AG09309 (cell line): ENCODE measurements at places on chromosomes 3 and 15.

GRCh38 chr3:59234884-59235633, 185.2 kb upstream of the CFAP20DC start:
- no peak for DNase-seq

- no peak for DNase-seq
Observed at GRCh38 chr3:30140356-30141075, 465.9 kb upstream of the TGFBR2 start.

GRCh38 chr15:99474909-99475753, 90.7 kb upstream of the MEF2A start:
- no peak for DNase-seq

DNA sequence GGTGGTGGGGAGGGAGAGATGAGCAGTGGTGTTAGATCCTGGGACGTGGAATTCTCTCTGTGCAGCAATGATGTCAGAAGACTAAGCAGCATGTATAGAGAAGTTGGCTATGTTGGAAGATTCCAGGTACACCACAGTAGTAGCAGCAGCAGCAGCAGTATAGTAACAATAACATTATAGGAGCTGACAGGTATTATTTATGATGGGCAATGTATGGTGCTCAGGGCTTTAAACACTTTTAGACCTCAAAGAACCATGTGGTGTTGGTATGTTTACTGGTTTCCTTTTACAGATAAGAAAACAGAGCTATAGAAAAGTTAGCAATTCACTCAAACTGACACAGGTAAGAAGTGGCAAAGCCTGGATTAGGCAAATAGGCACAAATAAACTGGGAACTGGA, 103.9 kb downstream of the CCNL1 start:
- DNase-seq, result no peak

GRCh38 chr3:172259111-172259541, 189.1 kb downstream of the GHSR start:
- no peak for DNase-seq

DNA sequence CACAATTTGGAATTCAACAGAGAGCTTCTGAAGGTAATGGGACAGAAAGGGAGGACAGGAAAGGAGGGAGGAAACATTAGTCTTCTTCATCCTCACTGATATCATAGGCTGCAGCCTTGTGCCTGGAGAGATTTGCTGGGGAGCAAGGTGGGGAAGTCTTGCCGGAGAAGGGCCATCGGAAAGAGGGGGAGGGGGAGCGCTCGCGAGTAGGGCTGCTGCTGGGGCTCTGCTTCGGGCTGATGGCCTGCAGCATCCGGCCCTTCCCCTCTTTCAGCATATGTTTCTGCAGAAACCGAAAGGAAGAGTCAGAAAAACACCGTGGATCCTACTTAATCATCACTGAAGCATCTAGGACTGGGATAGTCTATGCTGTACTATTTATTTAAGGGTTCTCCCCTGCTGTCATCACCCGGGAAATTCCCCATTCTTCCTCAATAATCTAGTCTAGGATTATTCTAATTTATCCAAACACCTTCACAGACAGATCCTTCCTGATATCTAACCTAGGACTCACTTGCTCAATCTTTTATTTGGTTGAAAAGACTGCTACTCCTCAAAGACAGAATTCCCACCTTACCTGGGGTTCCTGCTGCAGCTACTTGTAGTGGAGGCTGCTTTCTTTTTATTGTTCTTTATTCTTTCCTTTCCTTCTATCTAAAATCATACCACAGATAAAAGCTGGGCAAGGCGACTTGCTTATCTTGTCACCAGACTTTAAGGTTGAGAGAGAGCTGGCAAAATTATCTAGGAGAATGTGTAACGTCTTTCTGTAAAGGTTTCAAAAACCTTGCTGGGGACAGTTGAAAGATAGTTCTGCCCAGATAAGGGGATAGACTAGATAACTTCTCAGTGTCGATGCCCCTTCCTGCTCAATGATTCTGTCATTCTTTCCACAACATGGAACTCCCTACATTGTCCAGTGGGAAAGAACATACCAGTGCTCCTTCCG, 22.6 kb downstream of the SLC51A start:
- no peak for DNase-seq

DNA sequence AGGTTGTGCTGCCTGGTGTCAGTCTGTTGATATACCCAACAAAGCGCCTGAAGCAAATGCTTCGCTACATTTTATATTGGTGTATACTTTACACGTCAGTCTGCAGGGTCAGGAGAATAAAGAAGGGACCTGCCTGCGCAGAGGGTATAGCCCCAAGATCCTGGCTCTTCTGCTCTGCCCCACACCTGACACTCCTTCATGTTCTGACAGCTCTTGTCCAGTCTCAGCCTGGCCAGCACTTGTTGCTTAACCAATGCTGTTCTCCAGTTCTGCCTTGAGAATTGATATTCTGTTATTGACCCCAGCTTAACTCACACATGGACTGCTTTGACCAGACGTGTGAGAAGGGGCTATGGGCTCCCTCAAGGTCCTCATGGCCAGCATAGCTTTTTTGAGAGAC, 35.8 kb upstream of the BSN start:
- DNase-seq, result no peak

DNA sequence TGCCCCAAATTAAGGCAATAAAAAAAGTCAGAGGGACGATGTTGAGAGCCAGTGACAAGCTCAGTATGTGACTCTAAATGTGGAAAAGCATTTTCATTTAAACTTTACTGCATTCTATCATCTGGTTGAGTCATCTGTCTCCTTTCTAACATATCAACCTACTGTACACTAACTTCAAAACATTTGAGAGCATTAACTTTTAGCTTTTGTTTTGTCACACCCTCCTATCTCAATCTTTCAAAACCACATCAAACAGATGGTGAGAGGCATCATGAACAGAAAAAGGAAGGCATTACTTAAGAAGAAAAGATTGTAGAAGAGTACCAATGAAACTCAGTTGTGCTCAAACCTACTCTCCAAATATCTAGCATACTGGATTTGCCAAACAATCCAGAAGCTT, 4.8 kb downstream of the LRRC58 start:
- DNase-seq, result no peak

GRCh38 chr15:56194035-56194434, 49.6 kb downstream of the RFX7 start:
- DNase-seq, result no peak

DNA sequence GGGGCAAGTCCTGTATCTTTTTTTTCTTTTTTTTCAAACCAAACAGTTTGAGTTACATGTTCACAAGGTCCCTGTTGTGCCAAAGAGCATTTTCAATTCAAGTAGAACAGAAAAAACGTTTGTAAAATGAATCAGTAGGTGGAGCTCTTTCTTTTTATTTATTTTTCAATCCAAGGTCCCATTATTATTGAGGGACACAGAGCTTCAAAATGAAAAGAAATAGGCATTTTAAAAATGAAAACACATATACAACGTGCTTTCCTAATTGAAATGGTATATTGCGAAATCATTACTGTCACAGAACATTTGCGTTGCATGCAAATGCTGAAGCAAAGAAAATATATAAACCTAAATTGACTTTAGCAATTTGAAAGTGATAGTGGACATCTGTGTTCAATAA, 711.0 kb downstream of the MECOM start:
- DNase-seq, result no peak

DNA sequence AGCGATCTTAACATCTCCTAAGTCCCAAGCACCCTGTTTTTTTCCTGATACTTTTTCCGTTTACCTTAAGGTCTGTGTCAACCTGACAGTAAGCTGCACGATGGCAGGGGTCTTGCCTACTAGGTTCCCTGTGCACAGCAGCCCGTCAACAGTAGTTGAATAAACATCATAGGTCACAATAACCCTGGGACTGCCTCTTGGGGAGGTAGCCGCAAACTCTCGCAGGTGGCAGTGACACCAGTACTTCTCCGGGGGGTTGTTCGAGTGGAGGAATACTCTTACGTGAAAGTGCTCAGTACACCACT, 365 bp upstream of the PDCD6IP start:
- DNase-seq, result no peak

DNA sequence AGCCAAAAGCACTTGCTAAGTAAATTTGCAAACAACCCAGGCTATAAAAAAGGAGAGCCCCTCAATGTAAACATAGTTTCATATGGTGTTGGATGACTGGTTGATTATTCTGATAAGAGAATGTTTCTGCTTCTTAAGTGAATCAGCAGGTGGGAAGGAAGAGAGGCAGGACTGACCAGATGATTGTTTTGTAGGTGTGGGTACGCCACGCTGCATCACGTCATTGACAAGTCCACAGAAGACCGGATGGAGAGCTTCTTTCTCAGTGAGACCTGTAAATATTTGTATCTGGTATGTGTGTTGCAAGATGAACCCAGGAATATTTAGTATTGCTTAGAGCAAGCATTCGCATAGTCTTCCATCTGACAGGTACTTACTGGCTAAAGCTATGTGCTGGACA, 23.4 kb downstream of the EDEM1 start:
- DNase-seq, result no peak

GRCh38 chr15:101625184-101625583, 27.0 kb downstream of the TM2D3 start:
- no peak for DNase-seq

- no peak for DNase-seq
Observed at GRCh38 chr3:11498646-11499045, 145.1 kb downstream of the VGLL4 start.

DNA sequence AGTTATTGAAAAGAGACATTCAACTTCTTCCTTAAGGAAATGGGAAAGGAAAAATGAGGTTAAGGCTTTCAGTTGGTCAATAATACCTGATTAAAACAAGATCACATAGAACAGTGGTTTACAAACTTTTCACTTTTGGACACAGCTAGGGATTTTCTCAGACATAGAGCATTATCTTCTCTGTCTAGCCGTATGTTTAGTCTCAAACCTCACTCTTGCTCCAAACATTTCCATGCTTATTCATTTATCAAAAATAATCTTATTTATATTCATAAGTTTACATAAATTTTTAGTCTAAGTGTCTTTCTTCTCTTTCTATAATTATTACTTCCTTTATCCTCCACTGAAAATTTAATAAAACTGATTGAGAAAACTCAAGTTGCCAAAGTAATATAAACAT, 114.2 kb upstream of the AZI2 start:
- no peak for DNase-seq

- DNase-seq, result no peak
Observed at GRCh38 chr3:124258057-124258500, 266.2 kb upstream of the ROPN1 start.

- no peak for DNase-seq
Observed at GRCh38 chr3:47872916-47873315, 70.0 kb downstream of the DHX30 start.

- DNase-seq, result no peak
Observed at GRCh38 chr15:67783303-67783702, 42.0 kb upstream of the SKOR1 start.

DNA sequence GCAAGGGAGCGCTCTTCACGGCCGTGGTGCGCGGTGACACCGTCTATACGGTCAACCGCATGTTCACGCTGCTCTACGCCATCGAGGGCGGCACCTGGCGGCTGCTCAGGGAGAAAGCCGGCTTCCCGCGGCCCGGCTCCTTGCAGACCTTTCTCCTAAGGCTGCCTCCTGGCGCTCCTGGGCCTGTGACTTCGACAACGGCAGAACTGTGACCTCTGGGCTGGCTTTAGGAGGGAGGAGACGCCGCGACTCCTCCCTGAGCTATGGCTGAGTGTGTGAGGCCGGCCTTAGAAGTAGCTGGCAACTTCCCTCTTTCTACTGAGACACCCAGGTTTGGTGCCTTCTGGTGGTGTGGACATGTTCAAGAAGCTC, 1.4 kb downstream of the KBTBD13 start:
- DNase-seq, result no peak

DNA sequence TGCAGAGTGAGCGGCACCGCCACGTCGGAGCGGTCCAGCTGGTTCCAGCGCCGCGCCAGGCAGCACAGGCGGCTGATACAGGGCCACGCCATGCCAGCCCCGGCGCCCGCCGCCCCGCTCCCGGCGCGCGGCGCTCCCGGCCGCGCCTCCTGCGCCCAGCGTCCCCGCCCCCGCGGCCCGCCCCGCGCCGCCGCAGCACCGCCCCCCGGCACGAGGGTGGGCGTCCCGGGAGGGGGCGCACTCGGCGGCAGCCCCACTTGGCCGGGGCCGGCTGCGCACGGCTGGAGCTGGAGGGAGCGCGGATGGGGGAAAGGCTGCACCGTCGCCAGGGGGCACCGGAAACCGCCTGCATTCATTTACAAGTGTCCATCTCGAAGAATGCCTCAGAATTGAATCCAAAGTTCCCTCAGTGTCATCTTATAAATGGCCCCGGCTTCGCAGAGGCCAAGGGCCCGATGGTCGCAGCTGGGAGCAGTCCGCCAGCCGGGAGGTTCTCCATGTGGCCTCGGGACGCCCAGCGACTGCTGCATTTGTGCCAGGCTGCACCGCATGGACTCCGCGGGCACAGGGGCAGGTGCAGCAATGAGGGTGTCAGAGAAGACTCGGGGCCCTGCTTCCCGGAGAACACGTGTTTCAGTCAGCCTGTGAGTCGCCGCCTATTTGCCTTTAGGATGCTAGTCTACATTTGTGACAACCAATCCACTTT, at the start of gene MAP6D1:
TSS of gene MAP6D1 (minus strand) at position 122 of the 706 bp plus-strand sequence. CDS start at position 92, 30 bp downstream.
- no peak for DNase-seq

DNA sequence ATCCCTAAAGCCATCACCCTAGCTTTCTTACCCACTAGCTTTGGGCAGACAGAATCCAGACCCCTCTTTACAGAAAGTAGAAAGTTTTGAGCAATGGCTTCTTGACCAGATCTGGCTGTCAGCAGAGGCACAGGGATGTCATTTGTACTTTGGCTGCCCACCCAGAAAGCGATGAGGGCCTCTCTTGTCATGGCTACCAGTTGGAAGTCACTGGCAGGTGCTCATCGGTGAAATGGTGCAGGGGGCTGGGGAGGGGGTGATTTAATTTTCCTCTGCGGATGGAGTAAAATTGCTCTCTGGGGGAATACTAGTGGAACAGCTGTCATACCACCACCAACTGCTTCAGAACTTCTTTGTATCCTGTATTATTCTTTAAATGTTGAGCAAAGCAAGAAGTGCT, 393.7 kb downstream of the LSAMP start:
- no peak for DNase-seq

- no peak for DNase-seq
Observed at GRCh38 chr15:35622641-35623340, 76.8 kb upstream of the DPH6 start.

DNA sequence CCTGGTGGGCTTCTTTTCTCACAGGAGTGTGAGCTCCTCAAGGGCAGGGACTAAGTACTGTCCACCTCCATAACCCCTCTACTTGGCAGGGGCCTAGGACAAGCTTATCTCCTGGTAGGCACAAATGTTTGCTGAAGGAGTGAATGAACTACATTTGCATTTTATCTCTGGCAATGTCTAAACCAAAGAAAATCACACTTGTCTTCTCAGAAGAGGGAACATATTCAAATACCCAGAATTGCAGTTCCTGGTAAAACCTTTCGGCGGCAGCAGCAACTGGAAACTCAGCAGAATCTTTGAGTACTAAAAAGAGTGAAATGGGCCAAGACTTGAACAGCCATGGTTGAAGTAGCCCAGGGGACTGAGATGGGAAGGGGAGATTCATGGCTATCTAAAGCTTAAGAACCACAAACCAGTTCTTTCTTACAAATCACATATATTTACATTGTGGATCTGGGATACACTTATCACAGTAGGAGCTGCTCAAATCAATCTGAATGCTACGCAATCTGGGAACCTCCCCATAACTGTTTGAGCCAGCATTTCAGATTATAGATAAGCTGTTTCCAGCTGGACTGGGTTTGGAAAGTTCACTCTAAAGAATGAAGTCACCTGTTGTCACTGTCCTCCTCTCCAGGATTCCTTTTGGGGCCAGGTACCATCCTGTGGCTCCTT, 18.7 kb upstream of the PTPN9 start:
- no peak for DNase-seq
